ENCODE measurements at places on chromosomes 1 and 21.
A peak's percentile ranks its signal among the peaks of the same experiment; 100 is the strongest.

- DNase-seq = peak; percentile 43
These were observed 2.4 kb downstream of the PAQR7 start for GRCh38 chr1:25873120-25873519.

DNA sequence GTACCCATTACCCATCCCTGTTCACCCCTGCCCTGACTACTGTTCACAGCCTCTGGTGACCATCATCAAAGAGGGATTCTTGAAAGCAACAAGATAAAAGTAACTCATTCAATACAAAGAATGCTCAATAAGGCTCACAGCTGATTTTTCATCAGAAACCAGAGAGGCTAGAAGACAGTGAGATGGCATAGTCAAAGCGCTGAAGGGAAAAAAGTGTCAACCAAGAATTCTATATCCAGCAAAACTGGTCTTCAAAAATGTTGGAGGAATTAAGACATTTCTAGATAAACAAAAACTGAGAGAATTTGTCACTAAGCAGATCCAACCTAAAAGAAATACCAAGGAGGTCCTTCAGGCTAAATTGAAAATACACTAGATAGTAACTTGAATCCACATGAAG is 27.1 kb downstream of the CSF1 start:
- DNase-seq = no peak

GRCh38 chr21:26397545-26397944 is 175.5 kb downstream of the CYYR1 start:
- no peak for DNase-seq

DNA sequence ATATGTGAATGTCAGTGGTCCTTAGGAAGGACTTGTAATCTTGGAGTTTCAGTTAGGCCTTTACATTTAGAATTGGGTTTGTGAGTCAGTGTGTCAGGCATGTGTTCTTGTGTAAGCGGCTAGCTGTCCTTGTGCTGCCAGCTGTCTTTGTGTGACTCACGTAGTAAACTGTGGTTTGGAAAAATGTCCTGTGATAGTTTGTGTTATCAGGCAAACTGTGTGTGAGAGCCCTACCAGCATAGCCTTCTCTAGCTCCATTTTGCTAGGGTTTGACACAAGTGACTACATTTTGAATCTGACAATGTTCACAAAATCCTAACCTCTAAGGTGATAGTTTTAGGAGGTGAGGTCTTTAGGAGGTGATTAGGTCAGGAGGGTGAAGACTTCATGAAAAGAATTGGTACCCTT is 6.9 kb upstream of the SLC35D1 start:
- peak; percentile 13 for DNase-seq

DNA sequence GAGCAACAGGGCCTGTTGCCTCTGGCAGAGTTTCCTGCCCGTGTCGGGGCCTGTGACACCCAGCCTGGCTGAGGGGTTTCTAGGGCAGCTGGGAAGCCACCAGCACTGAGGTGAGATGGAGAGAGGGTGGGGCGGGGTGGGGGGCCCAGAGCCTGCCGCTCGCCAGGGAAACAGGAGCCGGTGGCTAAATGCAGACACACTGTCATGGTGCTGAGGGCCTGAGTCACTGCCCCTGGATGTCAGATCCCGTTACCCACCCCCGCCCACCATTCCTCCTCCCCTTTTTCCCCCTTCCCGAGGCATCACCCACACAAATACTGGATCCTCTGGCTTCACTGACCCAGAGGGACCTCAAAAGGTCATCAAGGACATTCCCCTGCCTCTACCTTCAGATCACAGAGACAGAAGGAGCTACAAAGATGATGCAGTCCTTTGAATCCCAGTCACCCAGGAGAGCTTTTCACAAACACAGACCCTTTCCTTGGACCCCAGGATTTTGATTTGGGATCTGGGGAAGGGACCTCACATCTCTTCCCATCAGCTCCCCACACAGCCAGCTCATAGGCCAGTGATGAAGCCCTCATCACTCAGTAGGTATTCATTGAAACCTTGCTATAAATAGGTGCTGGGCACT is 1.9 kb upstream of the HSPB7 start:
- no peak for DNase-seq

DNA sequence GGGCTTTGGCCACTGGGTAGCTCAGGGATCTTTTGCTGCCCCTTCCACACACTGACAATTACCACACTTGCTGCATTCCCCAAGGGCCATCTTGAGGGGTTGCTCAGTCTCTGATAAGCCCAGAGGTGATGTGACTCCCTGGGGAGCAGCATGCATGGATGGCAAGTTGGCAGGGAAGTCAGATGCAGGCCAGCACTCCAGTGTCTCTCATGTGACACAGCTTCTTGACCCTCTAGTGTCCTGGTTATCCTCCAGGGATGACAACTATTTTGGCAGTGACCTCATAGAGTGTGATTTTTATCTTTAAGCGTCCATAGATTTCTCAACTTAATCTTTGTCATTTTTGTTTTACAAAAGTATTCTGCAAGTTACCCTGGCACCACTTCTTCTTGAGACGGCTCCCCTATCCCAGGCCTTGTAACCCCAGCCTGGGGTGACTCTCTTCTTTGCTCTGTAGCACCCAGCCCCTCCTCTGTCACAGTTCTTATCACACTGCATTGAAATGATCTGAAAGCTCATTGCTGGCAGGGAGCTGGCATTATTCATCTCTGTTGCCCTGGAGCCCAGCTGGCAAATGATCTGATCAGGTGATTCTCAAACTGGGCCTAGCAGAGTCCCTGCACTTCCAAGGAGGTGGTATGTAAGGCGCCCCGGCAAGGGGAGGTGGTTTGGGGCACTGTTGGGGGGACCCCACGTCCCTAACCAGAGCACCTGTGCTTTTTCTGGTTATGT is 72.6 kb downstream of the TENT5C start:
- no peak for DNase-seq

GRCh38 chr1:218409946-218410510 is 64.9 kb downstream of the TGFB2 start:
- DNase-seq = no peak

DNA sequence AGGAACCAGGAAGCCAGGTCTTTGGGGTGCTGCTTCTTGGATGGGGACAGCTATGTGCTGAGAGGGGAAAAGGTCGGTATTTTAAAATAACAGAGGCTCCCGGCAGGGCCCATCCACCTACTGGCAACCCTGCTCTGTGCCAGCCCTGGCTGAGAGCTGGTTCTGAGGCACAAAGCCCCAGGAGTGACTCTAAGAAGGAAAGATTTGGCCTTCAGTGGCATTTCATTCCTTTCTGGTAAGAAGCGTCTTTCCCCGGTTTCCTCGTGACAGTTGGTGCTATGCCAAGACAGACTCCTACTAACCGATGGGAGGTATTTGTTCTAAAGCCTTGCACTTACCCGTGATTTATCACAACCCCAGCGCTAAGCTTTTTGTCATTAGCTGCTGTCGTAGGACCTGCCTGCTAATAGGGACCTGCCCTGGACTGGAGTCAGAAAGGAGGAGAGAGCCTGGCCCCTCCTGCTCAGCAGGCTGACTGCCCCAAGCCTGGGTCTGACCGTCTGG is 123.1 kb upstream of the ADAR start:
- DNase-seq = no peak

DNA sequence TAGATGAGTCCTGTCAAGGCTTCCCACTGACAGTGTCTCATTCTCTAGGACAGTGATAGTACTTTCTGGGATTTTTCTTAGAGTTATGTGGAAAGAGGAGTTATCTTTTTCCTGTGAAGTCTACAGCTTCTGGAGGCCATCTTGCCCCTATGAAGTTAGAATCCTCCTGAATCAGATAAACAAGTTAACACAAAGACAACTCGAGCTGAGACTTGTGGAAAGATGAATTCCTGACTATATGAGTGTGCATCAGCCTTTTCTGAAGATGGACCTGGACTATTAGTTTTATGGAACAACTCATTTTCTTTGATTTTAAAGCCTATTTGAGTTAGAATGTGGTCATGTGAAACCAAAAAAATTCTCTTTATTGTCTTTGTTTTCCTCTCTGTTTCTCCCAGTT is 290.9 kb downstream of the LRRIQ3 start:
- no peak for DNase-seq

DNA sequence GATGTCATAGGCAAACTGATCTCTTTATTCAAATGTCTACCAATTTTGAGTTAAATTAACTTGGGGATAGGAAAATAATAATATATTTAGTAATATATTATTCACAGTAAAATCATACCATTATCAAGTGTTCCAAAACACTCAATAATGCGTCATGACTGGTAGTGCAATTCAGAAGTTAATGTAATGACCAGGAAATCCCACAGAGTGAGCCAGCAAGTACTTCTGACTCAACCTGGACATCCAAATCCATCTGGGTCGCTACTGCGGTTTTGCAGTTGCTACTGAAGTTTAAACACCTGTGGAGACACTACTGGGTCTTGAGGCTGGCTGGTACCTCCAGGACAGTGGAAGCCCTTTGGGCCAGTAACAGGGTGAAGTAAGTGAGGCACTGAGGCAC is 44.8 kb downstream of the DPYD start:
- no peak for DNase-seq

DNA sequence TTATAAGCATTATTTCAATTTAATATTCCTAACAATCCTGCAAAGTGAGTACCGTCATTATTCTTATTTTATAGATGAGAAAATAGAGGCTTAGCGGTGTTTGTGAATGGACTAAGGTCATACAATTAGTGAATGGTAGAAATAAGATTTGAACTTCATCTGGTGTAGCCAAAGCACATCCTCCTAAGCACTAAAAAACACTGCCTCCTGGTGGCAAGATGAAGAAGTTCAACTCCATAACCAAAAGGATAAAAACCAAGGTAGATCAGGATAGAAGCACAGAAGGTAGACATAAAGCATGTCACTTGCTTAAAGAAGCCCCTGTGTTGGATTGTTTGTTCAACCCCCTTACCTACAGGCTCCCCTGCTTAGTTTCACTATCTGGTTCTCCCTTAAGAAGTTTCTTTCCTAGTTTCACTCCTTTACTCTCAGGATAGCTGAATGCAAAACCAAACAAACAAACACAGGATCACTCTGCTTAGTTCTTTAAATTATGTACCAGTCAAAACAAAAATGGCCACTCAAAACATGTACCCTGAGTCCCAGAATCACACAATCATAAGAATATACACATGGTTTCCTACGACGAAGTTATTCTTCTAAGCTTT is 12.7 kb upstream of the AIM2 start:
- peak; percentile 57 for DNase-seq

GRCh38 chr1:64948216-64948615 is 18.1 kb downstream of the JAK1 start:
- no peak for DNase-seq

DNA sequence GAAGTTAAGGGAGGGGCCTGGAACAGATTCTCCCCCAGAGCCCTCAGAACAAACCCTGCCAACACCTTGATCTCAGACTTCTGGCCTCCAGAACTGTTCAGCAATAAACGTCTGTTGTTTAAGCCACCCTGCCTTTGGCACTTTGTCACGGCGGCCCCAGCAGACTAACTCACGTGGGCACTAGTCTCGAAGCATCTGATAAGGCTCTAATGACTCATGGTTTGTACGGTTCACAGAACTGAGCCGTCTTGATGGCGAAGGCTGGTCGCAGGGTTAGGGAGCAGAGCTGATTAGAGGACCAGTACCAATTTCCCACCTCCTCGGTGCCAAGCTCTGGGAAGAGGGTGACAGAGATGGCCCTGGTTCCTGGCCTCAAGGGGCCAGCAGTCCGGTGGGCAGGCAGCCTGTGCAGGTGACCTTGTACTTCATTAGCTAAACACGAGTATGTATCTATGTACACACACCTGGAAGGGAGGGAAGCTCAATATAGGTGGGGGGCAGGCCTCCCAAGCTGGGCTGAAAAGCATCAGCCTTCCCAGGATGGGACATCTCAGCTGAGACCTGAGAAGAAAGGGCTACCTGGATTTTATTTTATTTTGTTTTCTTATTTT is 112.8 kb downstream of the MRPS6 start:
- peak; percentile 67 for DNase-seq

DNA sequence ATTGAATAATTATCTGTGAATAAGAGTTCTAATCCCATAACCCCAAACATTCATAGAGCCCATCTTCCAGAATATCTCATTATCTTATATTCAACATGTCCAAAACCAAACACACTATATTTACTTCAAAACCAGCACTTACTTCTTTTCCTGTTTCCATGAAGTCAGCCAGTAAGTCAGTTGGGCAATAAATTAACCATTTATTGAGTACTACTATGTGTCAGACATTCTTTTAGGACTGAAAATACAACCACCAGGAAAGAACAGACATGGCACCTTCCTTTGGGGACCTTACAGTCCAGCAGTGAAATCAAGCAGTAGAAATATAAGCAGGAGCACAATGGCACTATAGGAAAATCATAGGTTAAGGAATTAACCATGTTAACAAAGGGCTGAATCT is 8.8 kb downstream of the AK5 start:
- no peak for DNase-seq

DNA sequence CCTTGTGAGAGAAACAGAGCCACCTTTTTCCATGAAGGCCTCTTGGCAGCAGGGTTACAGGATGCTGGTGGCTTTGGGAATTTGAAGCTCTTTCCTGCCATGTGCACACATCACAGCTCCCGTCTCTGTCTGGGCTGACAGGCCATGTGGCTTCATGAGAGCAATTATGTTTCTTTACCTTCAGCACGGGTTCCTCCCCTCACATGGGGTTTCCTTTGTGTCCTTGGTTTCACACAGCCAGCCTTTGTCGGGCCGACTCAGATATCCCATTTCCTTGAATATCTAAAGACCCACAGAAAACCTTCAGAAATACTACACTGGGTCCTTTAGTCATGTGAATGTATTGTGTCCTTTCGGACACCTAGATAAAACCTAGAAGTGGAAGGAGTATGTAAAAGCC is 7.1 kb downstream of the CLIC6 start:
- DNase-seq = no peak

DNA sequence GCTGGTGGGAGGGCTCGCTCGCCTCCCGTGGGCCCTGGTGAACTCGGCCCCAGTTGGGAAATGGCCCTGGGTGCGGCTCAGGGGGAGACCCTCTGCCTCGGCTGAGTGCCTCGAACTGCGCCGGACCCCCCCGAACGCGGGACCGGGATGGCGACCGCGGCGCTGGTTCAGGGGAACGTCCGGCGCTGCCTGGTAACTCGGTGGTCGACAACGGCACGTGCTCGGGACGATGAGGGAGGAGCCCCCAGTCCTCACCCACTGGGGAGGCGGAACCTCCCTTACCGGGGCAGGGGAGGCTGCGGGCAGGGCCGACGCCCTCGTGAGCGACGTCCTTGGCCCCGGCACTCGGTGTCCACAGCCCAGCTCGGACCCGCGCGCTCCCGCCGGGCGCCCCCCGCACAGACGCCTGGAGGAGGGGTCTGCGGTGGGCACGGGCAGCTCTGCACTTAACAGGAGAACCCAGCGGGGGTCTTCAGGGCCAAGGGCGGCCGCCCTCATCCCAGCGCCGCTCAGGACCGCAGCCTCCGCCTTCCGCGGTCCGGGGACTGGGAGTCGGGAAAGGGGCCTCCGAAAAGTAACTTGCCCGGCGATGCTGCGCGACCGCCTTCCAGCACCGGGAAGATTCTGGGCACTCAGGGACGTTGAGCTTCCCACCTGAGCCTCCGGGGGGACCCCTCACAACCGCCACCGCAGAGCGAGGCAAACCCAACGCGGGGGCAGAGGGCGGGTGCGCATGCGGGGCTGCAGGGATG is 1.7 kb downstream of the HES4 start:
- no peak for DNase-seq

- DNase-seq = no peak
These were observed 69.3 kb downstream of the RPS6KC1 start for GRCh38 chr1:213120386-213120785.

Data from hematopoietic multipotent progenitor cell treated with erythropoietin and hydrocortisone succinate and interleukin-3 and kit ligand, for 6 days (in vitro differentiated cells).